ENCODE measurements at places on chromosomes 7 and 10. TPM values are rescaled to one million over a fixed set of nuclear protein-coding genes. Genes with fewer than 3 reads are reported as not detected.

DNA sequence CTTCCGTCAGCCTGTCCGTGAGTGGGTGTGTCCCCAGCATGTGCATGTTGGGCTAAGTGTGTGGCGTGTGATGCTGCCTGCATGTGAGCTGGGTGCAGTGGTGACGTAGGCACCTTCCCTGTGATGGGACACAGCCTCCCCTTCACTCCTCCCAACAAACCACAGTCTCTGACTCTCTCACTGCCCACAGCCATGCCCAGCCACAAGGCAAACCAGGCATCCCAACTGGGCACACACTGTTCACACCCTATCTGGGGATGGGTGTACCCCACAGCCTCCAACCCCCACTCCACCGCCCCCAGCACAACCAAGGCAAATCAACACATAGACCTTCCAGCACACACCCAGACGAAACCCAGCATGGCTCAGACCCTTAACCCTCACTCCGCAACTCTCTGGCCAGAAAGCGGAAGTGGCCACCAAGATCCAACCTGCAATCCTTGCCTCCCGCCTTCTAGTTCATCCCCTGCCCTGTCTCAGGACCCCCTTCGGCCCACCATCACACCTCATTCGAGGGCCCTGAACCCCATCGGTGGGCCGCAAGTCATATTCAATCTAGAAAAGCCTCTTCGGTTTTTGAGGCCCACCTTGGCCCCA lies 10.4 kb downstream of the PSD start:
- H3K27me3 ChIP-seq, result no peaks in the 10 kb centered on the region
- no peaks in the 10 kb centered on the region for H3K36me3 ChIP-seq
- H3K4me3 ChIP-seq, result no peak overlapping the region
- H3K27ac ChIP-seq, result no peak overlapping the region
- H3K4me1 ChIP-seq, result no peaks in the 10 kb centered on the region
- no peak for DNase-seq

DNA sequence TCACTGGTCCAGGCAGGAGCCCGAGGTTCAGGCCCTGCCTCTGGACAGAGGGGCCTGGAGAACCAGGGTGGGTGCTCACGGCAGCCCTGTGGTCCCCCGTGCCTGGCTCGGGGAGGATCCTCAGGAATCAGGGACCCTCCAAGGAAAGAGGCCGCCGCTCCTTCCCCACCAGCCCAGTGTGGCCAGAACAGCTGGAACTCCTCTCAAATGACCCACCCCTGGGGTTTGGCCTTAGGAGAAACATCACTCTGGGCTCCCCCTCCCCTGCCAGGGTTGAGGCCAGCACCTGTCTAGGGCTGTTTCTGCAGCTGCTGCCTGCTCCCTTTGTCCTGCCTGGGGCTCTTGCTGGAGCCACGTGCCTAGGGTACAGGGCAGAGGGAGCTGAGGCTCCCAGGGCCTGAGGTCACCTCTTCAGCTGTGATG lies 161.0 kb downstream of the RNF216 start:
- H3K27me3 ChIP-seq, result no peaks in the 10 kb centered on the region
- DNase-seq, result no peak
- no peak overlapping the region for H3K27ac ChIP-seq
- peaks cover 12% of the 10 kb centered on the region for H3K36me3 ChIP-seq
- no peaks in the 10 kb centered on the region for H3K4me1 ChIP-seq

GRCh38 chr10:123044391-123044790 lies 35.6 kb downstream of the ACADSB start:
- H3K27me3 ChIP-seq, result no peaks in the 10 kb centered on the region
- no peak for DNase-seq
- no peaks in the 10 kb centered on the region for H3K4me1 ChIP-seq
- no peak overlapping the region for H3K27ac ChIP-seq
- peaks cover 7% of the 10 kb centered on the region for H3K36me3 ChIP-seq

GRCh38 chr10:26647602-26648244 lies 49.8 kb upstream of the PDSS1 start:
- no peak overlapping the region for H3K4me3 ChIP-seq
- H3K4me1 ChIP-seq, result no peaks in the 10 kb centered on the region
- DNase-seq, result no peak
- no peaks in the 10 kb centered on the region for H3K36me3 ChIP-seq
- H3K27me3 ChIP-seq, result no peaks in the 10 kb centered on the region
- H3K27ac ChIP-seq, result no peak overlapping the region

- H3K4me1 ChIP-seq, result no peaks in the 10 kb centered on the region
- H3K27ac ChIP-seq, result no peak overlapping the region
- no peaks in the 10 kb centered on the region for H3K36me3 ChIP-seq
- no peak overlapping the region for H3K4me3 ChIP-seq
- no peaks in the 10 kb centered on the region for H3K27me3 ChIP-seq
- DNase-seq, result peak; percentile 69
Observed at GRCh38 chr10:132671228-132672154, 114.5 kb downstream of the NKX6-2 start.

GRCh38 chr7:74430961-74431466 lies 22.7 kb upstream of the GTF2IRD1 start:
- no peak overlapping the region for H3K27ac ChIP-seq
- no peaks in the 10 kb centered on the region for H3K4me1 ChIP-seq
- H3K4me3 ChIP-seq, result no peak overlapping the region
- no peaks in the 10 kb centered on the region for H3K27me3 ChIP-seq
- DNase-seq, result peak; percentile 74

- H3K4me1 ChIP-seq, result no peaks in the 10 kb centered on the region
- H3K4me3 ChIP-seq, result no peak overlapping the region
- no peak overlapping the region for H3K27ac ChIP-seq
- no peaks in the 10 kb centered on the region for H3K27me3 ChIP-seq
Observed at GRCh38 chr7:74404741-74405140, 49.0 kb upstream of the GTF2IRD1 start.

- DNase-seq, result no peak
- H3K4me3 ChIP-seq, result no peak overlapping the region
- H3K27me3 ChIP-seq, result no peaks in the 10 kb centered on the region
Observed at GRCh38 chr10:130463876-130464364, 327.7 kb downstream of the GLRX3 start.

MMD2 gene
- total RNA-seq, result not detected

KAT6B gene
- 47.5 TPM for total RNA-seq

LRRN3 gene
- 0.62 TPM for total RNA-seq

ARMS2 gene
- total RNA-seq, result not detected
